ENCODE measurements at places on chromosomes 4 and X.

DNA sequence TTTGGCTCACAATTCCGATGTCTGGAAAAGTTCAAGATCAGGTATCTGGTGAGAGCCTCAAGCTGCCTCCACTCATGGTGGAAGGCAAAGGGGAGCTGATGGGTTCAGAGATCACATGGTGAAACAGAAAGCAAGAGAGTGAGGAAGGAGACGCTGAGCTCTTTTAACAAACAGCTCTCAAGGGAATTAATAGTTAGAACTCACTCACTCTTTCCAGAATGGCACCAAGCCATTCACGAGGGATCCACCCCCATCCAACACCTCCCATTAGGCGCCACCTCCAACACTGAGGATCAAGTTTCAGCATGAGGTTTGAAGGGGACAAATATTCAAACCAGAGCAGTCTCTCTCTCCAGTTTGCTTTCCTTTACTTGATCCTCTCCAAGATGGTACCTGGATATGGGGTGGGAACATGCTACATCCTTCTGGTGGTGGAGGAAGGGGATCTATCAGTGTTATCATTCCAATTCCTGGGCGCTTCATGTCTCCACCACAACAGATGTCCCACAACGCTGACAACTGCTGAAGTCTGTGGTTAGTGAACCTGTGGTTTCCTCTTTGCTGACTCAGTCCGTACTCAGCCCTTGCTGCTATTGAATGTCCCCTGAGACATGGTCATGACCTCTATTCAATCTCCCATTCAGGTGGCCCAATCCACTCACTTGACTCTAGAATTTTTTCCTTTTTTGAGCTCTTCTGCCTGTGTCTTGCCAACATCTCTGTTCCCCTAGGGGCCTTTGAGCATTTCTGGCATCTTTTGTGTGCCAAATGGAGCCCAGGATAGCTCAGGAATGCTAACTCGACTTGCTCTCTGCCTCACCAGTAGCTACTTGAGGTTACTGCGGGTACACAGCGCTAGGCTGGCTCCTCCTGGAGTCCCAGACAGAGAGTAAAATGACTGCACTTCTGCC, 395.2 kb downstream of the MID1IP1 start:
- DNase-seq, result no peak

DNA sequence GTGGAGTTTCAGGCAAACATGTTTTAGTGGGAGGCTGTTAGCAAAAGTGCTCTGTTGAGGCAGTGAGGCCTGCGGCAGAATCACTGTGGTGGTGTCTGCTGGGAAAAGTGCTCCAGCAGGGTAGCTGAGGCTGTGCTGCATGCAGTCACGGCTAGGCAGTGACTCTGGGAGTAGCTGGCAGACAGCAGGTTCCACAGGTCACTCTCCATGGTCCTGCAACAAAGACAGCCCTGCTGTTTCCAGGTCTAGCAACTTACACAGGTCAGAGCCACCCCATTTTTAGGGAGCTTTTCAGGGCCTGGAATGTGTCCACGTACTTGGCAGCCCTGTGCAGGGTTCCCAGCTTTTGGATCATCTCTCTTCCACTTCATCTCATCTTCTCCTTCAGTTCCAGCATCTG, 184.3 kb downstream of the NAA11 start:
- DNase-seq, result no peak

GRCh38 chr4:88962396-88962795, 94.6 kb downstream of the FAM13A start:
- no peak for DNase-seq

GRCh38 chrX:120517936-120518335, 42.8 kb downstream of the CUL4B start:
- no peak for DNase-seq

All from liver (tissue), 10 donors.